ENCODE measurements at places on chromosomes 7 and 10.

- no peak for DNase-seq
Observed at GRCh38 chr7:140417456-140418155, 13.7 kb downstream of the RAB19 start.

GRCh38 chr7:82810558-82811259, 352.0 kb downstream of the PCLO start:
- peak; percentile 66 for DNase-seq

- no peak for DNase-seq
Observed at GRCh38 chr7:159094023-159094740, 50.5 kb downstream of the VIPR2 start.

- no peak for DNase-seq
Observed at GRCh38 chr10:74072503-74072902, 74.6 kb downstream of the VCL start.

DNA sequence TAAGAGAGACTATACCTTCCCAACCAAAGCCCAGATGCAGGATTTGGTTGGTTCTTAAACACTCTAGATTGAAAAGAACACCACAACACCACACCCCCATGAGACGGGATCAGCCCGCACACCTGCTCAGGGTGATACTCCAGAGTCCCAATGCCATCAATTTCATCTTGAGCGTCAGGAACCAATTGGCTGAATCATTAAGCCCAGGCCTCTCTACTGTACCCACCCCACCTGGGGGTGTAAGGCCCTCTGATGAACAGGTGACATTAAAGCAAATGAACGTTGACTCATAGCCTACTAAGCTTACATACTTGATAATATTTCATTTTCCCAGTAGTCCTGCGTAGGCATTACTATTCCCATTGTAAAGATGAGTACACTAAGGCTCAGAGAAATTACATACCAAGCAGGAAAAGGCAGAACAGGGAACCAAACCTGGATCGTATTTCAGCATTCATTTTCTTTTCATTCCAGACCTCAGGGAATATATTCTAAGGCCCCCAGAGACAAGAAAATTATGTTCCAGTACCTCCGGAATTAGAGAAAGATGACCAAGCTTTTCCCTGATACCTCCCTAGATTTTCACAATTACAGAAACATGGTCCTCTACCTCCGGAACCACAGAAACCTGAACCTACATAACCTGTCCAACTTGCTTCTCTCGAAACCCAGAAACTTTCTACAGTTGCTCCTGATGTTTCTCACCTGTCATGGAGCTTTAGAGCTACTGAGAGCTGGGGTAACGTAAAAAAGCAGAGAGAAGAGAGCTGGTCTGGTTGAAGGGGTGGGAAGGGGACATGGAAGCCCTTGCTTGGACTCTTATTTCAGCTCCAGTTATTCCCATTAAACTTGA, 43.1 kb upstream of the KDM7A start:
- DNase-seq: no peak

DNA sequence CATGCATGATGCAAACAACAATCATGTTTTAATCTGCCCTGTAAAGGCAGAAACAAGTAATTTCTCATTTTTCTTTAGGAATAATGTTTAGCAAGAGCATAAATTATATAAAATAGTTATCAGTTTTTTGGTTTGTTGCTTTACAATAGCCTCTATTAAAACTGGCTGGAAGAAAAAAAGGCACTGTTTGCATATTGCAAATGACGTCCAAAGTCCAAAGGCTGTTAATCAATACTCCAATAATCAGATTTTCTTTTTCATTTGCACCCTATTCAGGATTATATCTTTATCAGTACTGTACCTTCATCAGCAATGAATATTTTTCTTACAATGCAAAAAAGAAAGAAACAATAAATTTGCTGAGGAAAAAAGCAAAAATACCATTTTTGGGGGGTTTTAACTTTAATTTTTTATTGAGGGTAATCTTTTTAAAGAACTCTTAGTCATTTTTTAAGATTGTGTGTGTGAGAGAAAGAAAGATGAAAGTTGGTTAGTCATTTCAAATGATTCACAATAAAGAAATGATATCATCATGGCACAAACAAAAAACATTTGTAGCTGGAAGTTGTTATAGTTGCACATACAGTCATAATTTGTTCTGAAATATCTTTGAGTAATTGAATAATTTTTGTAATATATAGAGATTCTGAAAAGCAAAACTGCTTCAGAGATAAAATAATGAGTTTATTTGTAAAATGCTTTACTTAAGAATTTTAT, 44.4 kb upstream of the AKR1C2 start:
- no peak for DNase-seq

DNA sequence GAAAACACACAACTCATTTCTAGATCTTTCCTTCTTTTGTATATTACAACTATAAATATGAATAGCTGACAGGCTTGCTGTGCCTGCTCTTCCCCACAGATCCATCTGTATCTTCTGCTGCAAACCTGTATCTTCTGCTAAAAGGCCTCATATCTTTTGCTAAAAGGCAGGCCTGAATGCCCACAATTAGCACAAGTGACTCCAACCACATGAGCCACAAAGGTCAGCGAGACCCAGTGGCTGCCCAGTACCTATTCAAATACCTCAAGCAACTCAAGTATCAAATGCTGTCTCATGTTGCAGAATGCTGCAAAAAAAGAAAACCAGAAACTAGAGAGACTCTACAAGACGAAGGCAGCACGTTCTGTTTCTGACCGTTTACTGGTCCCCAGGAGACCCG, 54.5 kb upstream of the ATP6V0A4 start:
- DNase-seq: no peak

GRCh38 chr7:98134420-98135228, 28.0 kb downstream of the LMTK2 start:
- DNase-seq: no peak

DNA sequence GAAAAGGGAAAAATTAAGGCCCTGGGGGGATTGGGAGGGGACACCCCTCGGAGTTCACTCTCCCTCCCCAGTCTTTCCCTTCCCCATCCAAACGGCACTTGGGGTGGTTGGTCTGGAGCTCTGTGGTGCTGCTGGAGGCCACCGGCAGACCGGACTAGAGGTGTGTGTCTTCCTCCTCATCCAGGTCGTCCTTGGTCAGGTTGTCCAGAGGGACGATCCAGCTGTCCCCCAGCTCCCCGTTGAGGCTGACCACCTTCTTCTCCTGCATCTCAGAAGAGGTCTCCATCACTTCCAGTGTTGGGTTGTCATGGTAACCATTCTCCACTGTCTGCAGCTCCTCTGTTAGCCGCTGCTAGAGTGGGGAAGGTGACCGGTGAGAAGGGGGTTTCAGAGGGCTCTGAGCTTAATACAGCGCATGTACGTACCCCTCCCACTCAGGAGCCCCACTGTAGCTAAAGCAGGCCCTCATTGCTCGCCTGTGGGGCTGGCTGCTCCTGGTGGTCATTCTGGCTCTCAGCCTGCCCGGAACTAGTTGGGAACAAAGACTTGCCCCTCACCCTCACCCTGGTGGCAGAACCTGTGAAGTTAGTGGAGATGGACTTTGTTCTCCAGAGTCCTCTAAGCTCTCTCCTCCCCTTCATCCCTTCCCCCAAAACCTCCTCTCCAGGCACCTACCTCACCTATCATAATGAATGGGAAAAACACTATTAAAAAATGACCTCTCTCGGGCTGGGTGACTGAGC, 52.1 kb downstream of the PODXL start:
- no peak for DNase-seq

DNA sequence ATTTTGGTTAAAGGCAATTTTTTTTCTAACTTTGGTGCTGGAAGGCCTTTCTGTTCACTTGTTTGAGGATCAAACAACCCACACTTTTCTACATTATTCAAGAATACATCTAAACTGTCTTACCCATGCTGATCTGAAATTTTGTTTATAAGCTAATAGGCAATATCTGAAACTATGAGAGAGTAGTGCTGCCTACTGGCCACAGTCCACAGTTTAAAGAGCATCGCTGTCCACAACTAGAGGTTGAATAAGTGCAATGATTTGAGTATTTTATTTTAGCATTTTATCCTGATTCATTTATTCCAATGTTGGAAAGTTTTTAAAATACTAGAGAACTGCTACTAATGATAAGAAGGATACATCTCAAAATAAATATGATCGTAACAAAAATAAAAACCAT, 306.9 kb downstream of the ELMO1 start:
- DNase-seq: no peak
